ENCODE measurements at places on chromosomes 6 and 20. TPM values are rescaled to one million over a fixed set of nuclear protein-coding genes. Genes with fewer than 3 reads are reported as not detected.

TRIM38 gene
- polyA plus RNA-seq: 4.1 TPM

PCMT1 gene
- 42.0 TPM for polyA plus RNA-seq

VSTM2L gene
- polyA plus RNA-seq: 1.1 TPM

DEF6 gene
- polyA plus RNA-seq: 15.2 TPM

TPBG gene
- polyA plus RNA-seq: 3.5 TPM

FHL5 gene
- polyA plus RNA-seq: 3.3 TPM

PLN gene
- 31.9 TPM for polyA plus RNA-seq

- H3K36me3 ChIP-seq: no peaks in the 10 kb centered on the region
- no peak overlapping the region for H3K27ac ChIP-seq
- no peak for DNase-seq
- no peak overlapping the region for H3K4me3 ChIP-seq
- H3K4me1 ChIP-seq: no peaks in the 10 kb centered on the region
Measured at GRCh38 chr6:84772428-84773132, 8.2 kb upstream of the TBX18 start.

- no peaks in the 10 kb centered on the region for H3K27me3 ChIP-seq
- no peaks in the 10 kb centered on the region for H3K36me3 ChIP-seq
- no peak overlapping the region for H3K4me3 ChIP-seq
- peak; percentile 52 for DNase-seq
- H3K27ac ChIP-seq: no peak overlapping the region
- H3K4me1 ChIP-seq: no peaks in the 10 kb centered on the region
Measured at GRCh38 chr6:100664274-100665040, 199.7 kb upstream of the SIM1 start.

DNA sequence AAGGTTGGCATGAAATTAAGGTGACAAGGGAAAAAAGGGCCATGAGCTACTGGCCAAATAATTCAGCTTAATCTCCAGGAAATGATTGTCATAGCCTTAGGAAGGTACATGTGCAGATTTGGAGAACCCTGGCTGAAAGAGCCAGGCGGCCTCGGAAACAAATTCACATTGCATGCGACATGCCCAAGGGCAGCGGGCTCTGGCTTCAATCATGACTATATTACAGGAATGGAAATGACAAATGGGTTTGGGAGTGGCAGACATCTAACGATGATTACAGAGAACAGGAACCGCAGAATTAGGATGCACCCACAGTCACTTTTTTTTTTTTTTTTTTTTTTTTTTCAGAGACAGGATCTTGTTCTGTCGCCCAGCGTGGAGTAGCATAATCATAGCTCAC, 112.4 kb upstream of the SALL4 start:
- no peaks in the 10 kb centered on the region for H3K27me3 ChIP-seq
- H3K4me3 ChIP-seq: no peak overlapping the region
- H3K36me3 ChIP-seq: no peaks in the 10 kb centered on the region
- H3K27ac ChIP-seq: no peak overlapping the region

DNA sequence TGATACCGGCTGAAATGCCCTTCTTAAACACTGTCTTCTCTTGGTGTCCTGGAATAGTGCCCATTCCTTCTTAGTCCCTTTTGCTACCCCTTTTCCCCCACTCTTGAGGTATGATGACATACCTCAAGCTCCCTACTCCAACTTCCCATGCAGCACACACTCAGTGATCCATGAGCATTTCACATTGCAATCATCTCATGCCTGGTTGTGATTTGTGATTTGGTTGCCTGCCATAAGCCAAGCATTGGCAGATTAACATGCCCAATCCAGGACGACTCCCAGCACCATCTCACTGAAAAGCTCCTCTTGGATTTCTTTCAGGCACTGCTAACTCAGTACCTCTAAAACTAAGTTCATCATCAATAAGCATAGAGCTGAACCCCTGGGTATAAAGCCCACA, 14.7 kb upstream of the PTPRA start:
- no peaks in the 10 kb centered on the region for H3K27me3 ChIP-seq
- no peak overlapping the region for H3K27ac ChIP-seq
- no peaks in the 10 kb centered on the region for H3K4me1 ChIP-seq
- H3K4me3 ChIP-seq: no peak overlapping the region
- peaks cover 45% of the 10 kb centered on the region for H3K36me3 ChIP-seq
- DNase-seq: no peak

GRCh38 chr20:4299773-4300172, 284.4 kb upstream of the RNF24 start:
- peaks cover 10% of the 10 kb centered on the region for H3K27me3 ChIP-seq
- H3K36me3 ChIP-seq: no peaks in the 10 kb centered on the region
- DNase-seq: peak; percentile 7
- H3K4me1 ChIP-seq: no peaks in the 10 kb centered on the region
- H3K27ac ChIP-seq: no peak overlapping the region

GRCh38 chr6:125812394-125813292, 21.9 kb downstream of the NCOA7 start:
- H3K4me3 ChIP-seq: no peak overlapping the region
- peaks cover 9% of the 10 kb centered on the region for H3K36me3 ChIP-seq
- peak; percentile 79 for DNase-seq

GRCh38 chr6:52610011-52610410, 33.2 kb upstream of the TRAM2 start:
- H3K27ac ChIP-seq: no peak overlapping the region
- no peak for DNase-seq
- no peaks in the 10 kb centered on the region for H3K36me3 ChIP-seq
- H3K27me3 ChIP-seq: no peaks in the 10 kb centered on the region
- peaks cover 6% of the 10 kb centered on the region for H3K4me1 ChIP-seq
- no peak overlapping the region for H3K4me3 ChIP-seq

- no peaks in the 10 kb centered on the region for H3K4me1 ChIP-seq
- no peak overlapping the region for H3K27ac ChIP-seq
- no peak for DNase-seq
- no peaks in the 10 kb centered on the region for H3K27me3 ChIP-seq
Measured at GRCh38 chr6:170243791-170244291, 47.0 kb downstream of the DLL1 start.

- no peaks in the 10 kb centered on the region for H3K36me3 ChIP-seq
- H3K4me3 ChIP-seq: no peak overlapping the region
- no peak overlapping the region for H3K27ac ChIP-seq
- no peak for DNase-seq
Measured at GRCh38 chr6:122663981-122664380, 53.8 kb downstream of the PKIB start.

DNA sequence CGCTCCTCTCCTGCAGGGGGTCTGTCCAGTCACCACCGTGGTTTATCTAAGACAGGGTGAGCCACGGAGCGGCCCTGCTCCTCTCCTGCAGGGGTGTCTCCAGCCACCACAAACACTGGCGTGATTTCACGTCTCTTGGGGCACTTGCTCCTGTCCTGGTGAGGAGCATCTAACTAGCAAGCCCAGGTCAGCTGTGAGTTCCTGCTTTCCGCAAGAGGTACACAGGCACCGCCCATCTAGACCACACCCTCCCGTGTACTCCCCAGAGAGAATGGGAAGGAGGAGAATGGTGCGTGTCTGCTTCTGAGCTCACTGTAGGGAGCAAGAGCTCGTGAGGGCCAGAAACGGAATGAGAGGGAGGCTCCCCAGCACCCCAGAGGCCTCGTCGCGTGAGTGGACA, 40.7 kb downstream of the DACT2 start:
- no peaks in the 10 kb centered on the region for H3K27me3 ChIP-seq
- no peak overlapping the region for H3K4me3 ChIP-seq
- peaks cover 12% of the 10 kb centered on the region for H3K4me1 ChIP-seq
- H3K36me3 ChIP-seq: no peaks in the 10 kb centered on the region

DNA sequence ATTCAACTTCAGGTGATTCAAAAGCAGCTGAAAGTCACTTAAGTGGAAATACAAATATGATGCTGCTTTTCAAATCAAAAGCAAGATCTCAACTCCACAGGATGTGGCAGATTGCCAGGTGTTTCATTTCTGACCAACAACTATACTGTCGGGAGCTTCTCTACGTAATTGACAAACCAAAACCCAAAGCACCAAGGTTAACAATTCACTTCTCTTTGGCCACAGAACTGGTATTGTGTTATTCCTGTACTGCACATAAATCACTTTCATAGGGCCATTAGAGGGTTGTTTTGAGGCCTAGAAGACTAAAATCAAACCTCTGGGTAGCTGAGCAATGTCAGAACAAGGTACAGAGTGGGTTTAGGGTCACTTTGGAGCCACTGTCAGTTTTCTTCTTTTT, 169.7 kb downstream of the HAO1 start:
- no peak overlapping the region for H3K27ac ChIP-seq
- DNase-seq: peak; percentile 40
- no peaks in the 10 kb centered on the region for H3K27me3 ChIP-seq
- no peak overlapping the region for H3K4me3 ChIP-seq
- no peaks in the 10 kb centered on the region for H3K36me3 ChIP-seq

DNA sequence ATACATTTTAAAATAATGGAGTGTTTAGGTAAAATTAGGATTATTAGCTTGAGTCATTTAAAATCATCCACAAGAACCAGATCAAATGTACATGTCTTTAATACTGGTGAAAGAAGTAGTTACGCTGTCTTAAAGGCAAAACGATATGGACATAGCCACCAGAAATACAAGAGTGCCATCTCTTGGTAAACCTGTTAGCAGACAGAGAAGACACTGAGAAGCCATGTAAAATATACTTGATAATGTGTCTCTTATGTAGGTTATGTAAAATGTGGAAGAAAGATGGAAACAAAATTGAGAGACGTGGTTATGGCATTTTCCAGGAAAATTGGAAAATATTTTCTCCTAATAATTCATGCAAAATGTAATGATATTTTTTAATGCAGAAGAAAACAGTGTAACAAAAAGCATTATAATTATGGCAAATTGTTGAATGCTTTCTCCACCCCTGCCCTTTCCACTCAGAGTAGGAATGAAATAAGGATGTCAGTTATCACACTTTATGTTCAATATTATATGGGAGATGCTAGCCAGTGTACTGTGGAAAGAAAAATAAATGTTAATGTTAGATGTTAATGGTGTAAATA, 12.2 kb upstream of the SLC17A2 start:
- no peak overlapping the region for H3K27ac ChIP-seq
- no peaks in the 10 kb centered on the region for H3K36me3 ChIP-seq
- no peaks in the 10 kb centered on the region for H3K27me3 ChIP-seq
- H3K4me3 ChIP-seq: no peak overlapping the region
- DNase-seq: peak; percentile 65

- H3K27me3 ChIP-seq: no peaks in the 10 kb centered on the region
- no peaks in the 10 kb centered on the region for H3K36me3 ChIP-seq
- no peak overlapping the region for H3K4me3 ChIP-seq
Measured at GRCh38 chr20:19423097-19423899, 210.9 kb downstream of the SLC24A3 start.

GRCh38 chr20:2972126-2972525, 71.3 kb upstream of the GNRH2 start:
- H3K4me3 ChIP-seq: no peak overlapping the region
- no peaks in the 10 kb centered on the region for H3K4me1 ChIP-seq
- no peak for DNase-seq

DNA sequence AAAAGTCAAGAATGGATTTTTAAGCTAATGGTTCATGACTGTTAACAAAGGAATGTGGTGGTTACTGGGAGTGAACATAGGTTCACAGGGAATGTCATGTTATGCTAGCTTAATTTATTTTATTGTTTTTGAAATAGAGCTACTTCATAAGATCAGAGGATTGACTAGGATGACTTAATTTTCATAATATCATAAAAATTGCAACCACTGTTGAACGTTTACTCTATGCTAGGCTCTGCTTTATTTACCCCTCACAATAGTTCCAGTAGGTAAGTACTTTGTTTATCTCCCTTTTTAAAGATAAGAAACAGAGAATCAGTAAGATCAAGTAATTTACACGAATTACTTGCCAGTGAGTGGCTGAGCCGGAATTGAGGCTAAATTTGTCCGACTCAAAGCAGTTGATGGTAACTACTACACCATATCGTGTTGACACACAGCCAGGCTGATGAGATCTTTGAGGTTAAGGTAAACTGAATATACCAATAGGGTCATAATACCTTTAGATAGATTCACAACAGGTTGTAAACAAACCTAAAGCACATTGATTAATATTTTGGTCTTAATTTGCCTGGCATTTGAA, 194.6 kb upstream of the CITED2 start:
- no peaks in the 10 kb centered on the region for H3K27me3 ChIP-seq
- no peak overlapping the region for H3K4me3 ChIP-seq
- H3K4me1 ChIP-seq: no peaks in the 10 kb centered on the region
- no peaks in the 10 kb centered on the region for H3K36me3 ChIP-seq
- DNase-seq: no peak

- H3K27me3 ChIP-seq: no peaks in the 10 kb centered on the region
- no peak for DNase-seq
- no peaks in the 10 kb centered on the region for H3K36me3 ChIP-seq
- no peak overlapping the region for H3K4me3 ChIP-seq
Measured at GRCh38 chr6:168949981-168950857, 303.4 kb downstream of the THBS2 start.

GRCh38 chr6:151784441-151785214, 22.9 kb upstream of the ESR1 start:
- no peaks in the 10 kb centered on the region for H3K36me3 ChIP-seq
- no peak for DNase-seq
- H3K27ac ChIP-seq: no peak overlapping the region
- H3K4me3 ChIP-seq: no peak overlapping the region

Measured in stomach (tissue), 19 donors.